ENCODE measurements at places on chromosomes 4 and X.

GRCh38 chrX:110983024-110983423 is 113.0 kb upstream of the PAK3 start:
- DNase-seq, result no peak

DNA sequence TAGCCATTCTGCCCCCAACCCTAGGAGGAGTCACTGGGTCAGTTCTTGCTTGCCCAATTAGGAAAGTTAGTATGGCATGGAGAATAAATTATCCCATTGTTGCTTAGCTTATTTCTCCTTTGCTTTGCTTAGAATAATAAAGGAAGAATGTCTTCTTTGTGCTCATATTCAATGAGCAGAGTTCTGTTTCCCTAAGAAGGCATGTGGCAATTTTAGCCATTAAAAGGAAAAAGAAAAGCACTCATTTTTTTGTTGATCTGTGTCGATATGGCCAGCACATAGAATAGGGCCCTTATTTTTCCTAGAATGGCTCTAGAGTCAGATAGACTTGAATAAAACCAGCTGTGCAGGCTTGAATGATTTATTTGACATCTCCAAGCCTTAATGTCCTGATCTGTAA is 166.4 kb upstream of the PPARGC1A start:
- DNase-seq, result no peak

DNA sequence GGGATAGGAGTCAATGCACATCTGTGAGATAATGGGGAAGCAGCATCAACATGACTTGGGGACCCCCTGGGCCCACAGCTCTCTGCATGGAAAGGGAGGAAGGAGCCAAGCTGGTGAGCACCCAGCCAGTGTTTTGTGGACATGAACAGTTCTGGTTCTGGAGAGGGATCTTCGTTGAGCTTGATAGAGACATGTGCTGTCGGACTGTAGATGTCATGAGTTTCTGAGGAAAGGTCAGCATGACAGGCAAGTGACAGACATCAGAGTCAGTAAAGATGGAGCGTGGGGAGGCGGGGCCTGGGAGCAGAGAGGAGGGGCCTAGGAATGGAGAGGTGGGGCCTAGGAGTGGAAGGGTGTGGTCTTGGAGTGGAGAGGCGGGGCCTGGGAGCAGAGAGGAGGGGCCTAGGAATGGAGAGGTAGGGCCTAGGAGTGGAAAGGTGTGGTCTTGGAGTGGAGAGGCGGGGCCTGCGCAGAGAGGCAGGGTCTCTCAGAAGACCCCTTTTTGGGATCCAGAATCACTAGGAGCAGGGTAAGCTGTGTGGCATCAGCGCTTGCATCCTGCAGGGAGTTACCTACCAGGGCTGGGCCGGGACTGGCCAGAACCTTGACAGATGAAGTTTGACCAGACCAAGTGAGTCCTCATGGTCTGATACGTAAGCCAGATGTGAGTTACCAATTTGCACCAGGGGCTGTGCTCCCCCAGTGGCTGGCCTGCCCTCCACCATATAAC is 33.7 kb downstream of the PIGG start:
- no peak for DNase-seq

DNA sequence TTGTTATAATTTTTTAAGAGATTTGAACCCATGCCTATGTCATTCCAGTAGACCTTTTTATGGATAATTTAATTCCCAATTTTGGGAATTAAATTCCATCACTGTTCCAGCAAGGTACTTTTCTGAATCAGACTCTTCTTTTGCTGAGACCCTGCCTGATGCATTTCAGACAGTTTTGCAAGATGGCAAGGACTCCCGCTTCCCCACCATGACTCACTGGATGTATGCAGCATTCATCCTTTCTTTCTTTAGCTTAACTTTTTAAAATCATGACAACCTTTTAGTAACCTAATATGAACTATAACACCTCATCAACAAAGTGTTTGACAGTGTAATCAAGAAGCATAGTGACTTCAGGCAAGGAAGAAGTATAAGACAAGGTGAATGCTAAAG is 178.1 kb upstream of the LEF1 start:
- no peak for DNase-seq

- no peak for DNase-seq
Observed at GRCh38 chr4:80459918-80460473, 124.5 kb downstream of the CFAP299 start.

DNA sequence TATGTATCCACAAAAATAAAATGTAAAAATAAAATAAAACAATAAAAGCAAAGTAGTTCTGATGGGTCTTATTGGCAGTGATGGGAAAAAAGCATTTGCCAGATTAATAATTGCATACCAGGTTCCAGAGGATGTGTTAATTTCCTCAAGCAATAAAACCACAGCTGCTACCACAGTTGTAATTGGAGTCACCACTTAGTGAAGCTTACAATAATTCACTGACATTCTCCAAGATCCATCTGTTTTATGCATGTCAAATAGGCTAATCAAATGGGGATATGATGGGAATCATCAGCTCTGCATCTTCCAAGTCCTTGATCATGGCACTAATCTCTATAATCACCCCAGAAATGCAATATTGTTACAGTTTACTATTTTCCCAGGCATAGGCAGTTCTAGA is 123.5 kb upstream of the EMCN start:
- DNase-seq, result no peak

DNA sequence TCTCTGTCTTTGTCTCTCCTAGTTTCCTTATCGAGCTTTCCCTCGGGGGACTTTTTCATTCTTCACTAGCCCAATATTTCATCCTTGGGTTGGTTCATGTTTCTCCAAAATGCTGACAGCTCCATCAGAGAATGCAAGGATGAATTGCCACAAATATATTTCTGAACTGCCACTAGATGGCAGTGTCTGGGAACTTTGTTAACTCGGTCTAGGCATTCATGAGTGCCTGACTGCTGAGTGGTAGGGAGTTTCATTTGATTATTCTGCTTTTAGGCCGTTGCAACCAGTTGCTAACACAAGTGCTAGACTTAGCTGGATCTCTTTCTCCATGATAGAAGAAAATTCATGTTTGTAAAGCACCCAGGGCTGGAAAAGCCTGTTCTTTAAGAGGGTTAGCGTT is 73.5 kb upstream of the RAP2C start:
- peak; percentile 72 for DNase-seq

DNA sequence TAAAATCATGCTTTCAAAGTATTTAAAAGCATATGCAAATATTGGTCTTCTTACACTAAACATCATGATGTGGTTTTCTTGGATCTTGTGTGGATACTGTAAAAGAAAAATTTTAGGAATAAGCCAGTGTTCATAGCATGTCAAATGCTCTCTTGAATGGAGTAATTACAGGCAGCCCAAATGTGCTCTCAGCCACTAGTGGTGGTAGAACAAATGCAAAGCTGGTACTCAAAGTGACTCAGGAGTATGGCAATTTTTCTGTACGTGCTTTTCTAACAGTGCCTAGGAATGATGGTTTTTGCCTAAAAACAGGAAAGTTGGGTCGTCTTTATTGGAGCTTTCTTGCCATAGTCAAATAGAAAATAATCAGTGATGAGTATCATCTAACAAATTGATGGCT is 19.9 kb downstream of the PGRMC2 start:
- DNase-seq, result no peak

- DNase-seq, result no peak
Observed at GRCh38 chr4:20580907-20581306, 119.4 kb upstream of the PACRGL start.

DNA sequence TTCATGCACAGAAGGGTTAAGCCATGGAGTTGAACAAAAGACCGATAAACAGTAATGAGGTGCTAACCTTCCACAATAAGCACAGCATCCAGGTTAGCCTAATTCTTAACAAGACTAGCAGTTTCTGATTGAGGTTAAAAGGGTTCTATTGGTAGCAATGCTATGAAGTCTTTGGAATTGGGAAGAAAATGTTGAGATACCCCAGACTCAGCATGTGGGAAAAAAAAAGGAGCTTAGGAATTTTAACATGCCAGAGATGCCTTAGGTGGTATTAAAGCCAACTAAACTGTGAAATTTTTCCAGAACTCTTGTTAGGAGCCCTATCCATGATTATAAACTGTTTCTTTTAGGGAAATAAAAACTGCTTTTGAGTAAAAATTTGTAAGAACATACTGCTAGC is 391.7 kb downstream of the GABRG1 start:
- no peak for DNase-seq

- no peak for DNase-seq
Observed at GRCh38 chr4:172982151-172982590, 186.4 kb upstream of the GALNT7 start.

DNA sequence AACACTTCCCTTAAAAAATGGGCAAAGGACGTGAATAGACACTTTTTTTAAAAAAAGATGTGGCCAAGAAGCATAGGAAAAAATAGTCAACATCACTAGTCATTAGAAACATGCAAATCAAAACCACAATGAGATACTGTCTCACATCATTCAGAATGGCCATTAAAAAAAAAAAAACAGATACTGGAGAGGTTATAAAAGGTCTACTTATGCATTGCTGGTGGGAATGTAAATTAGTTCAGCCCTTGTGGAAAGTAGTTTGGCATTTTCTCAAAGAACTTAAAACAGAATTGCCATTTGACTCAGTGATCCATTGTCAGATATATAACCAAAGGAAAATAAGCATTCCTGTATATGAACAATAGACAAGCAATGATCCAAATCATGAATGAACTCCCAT is 352.8 kb upstream of the EPHA5 start:
- DNase-seq, result no peak

- no peak for DNase-seq
Observed at GRCh38 chr4:114085611-114086345, 106.3 kb upstream of the ARSJ start.

- no peak for DNase-seq
Observed at GRCh38 chr4:66853845-66854244, 691.5 kb downstream of the CENPC start.

DNA sequence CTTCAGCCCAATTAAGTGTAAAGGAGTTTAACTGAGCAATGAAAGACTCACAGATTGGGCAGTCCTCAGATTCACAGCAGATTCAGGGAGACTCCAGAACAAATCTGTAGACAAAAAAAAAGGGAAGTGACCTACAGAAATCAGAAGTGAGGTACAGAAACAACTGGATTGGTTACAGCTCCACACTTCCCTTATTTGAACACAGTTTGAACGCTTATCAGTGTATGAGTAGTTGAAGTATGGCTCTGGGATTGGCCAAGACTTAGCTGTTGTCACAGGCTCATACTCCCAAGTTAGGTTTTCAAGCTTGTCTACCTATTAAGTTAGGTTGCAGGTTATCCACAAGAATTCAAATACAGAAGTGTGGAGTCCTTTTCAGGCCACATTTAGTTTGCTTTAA is 112.4 kb upstream of the ELOVL6 start:
- no peak for DNase-seq

- no peak for DNase-seq
Observed at GRCh38 chrX:21993265-21993664, 38.9 kb upstream of the PHEX start.

DNA sequence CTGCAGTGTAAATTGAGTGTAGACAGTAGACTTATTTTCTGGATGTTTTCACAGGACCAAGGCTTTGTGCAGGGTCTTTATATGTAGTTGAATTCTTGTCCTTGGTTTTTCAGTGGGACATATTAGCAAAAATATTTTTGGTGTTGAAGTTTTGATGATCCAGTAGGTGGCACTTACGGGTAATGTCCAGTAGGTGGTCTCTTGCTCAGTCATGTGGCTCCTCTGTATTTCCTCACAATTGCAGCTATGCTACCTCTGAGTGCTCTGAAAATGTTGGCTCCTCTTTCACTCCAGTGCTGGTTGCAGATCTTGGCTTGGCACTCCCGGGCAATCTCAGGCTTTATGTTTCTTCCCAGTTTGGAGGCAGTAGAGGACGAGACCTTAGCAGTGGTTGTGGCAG is 419.8 kb upstream of the AMOT start:
- DNase-seq, result no peak

DNA sequence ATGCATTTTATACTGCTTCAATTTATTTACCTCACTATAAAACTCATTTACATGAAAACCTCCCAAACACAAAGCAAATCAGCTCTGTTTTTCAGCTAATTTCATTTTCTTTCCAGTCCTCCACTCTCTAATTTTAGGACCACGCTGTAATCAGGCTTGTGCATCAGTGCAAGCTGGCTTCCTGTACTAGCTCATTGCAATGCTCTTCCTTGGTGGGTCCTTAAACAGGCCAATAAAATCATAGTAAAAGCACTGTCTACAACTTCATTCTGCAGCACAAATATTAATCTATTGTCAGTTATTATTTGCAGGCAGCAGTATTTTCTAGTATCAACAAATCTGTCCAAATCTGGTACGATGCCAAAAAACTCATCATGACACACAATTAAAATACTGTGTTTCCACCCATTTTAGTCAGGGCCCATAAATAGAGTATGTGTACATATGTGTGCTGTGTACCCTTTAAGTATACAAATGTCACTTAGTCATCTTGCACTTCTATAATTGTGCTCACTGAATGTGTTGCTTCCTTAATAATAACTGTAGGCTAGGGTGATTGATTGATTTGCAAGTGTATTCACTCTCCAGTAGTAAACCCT is 178.2 kb upstream of the HCCS start:
- DNase-seq, result no peak

GRCh38 chr4:145851511-145852201 is 87.0 kb downstream of the ZNF827 start:
- no peak for DNase-seq

DNA sequence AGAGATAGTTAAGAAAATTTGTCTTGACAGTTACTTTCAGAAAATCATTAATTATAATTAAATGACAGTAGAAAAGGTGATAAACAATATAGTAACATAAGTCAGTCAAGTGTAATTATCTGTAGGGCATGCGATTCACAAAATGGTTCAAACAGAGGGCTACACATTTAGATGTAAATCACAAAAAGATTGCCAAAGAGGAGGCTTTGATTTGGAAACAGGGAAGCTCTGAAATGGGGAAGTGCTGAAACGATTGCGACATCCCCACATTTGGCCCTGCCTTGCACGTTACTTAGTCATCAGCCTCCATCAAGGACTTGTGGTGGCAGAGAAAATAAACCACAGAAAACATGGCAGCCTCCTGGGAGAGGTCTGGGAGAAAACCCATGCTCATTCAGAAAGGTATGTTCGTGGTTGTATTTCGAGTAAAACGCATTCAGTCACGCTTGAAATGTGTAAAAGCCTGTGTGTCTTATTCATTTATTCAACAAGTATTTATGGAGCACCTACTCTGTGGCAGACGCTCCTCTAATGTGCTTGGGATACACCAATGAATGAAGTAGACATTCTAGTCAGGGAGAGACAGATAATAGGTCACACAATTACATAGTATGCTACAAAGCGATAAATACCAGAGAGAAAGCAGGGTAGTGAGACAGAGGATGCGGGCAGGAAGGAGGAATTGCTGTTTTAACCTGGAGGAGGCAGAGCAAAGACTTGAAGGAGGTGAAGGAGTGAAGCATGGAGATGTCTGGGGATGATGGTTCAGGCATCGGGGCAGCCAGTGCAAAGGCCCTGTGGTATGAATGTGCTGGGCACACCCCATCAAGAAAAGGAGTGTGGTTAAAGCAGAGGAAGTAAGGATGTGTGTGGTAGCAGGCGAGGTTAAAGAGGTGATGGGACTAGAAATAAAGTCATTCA is 7.8 kb downstream of the RBM47 start:
- DNase-seq, result peak; percentile 79

Data from hepatocyte (in vitro differentiated cells).